ENCODE measurements at places on chromosomes 4 and X.

DNA sequence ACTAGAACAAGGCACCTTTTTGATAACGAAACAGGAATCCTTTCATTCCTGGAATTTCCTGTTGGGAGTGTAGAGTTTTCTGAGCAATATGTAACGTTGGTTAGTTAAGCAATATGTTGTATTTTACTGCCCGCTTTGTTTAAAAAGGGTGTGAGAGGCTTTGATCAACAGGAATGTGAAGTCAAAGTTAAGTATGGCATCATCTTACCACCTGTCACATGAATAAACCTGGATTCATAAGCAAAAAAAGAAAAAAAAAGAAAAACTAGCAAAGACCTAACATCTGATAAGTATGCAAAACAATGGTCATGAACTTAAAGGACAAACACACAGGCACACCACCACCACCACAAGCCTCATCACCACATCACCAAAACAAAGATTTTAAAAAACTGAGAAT is 7.1 kb upstream of the CXCL5 start:
- no peak for DNase-seq

- DNase-seq = no peak
Measured at GRCh38 chrX:15504661-15505060, 4.1 kb downstream of the BMX start.

DNA sequence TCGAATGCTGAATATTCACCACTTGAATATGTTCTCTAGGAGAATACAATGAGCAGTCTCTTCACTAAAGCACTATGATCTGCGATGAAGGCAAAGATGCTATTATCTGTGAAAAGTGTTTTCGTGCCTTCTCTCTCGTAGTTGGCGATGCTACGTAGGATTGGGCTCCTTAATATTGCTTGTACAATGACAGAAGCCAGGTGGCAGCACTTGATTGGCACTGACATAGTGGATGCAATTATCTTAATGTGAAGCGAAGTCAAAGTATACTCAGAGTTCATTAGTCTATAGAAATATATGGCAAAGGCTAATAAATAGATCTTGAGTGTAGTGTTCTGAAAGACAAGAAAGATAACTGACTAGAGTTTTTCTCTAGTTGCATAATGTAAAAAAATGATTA is 1135.7 kb upstream of the AGA start:
- DNase-seq = no peak

DNA sequence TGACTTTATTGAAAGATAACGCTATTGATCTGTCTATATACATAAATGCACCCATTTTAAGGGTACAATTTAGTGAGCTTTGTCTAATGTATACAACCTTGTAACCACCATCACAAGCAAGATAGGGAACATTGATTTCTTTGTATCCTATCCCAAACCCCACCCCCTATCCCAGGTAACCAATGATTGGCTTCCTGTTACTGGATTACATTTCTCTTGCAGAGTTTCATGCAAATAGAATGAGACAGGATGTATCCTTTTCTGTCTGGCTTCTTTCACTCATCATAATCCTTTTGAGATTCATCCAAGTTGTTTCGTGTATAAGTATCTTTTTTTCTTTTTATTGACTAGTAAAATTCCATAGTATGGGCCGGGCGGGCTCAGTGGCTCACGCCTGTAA is 1.6 kb upstream of the GRIPAP1 start:
- DNase-seq = no peak

DNA sequence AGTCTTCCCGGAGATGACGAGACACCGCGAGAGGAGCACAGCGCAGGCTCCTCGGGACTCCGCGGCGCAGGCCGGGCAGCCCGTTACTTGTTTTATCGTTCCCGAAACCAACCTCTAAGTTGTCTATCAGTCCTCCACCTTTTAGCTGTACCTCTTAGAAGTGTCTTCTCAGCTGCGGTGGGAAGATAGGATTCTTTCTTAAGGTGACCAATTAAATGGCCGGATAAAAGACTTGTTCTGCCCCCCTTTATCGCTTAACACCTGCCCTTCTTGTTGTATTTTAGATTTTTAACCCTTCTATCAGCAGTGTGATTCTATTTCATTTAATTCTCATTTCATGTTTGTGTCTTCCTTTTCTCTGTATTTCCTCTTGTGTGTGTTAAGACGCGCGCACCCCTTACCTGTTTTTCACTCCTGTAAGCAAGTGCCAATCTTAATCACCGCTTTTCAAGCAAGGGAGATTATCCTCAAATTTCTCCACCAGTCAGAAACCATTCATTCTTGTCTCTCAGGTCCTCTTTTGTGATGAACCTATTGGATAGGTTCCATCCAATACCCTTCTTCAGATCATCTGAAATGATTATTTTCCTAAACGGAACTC is at the start of gene SLC9B2:
TSS of gene SLC9B2 (minus strand) at position 15 of the 601 bp plus-strand sequence. CDS start 9,211 bp downstream, outside the sequence.
- DNase-seq = no peak

GRCh38 chr4:8185295-8185694 is 13.8 kb upstream of the SH3TC1 start:
- no peak for DNase-seq

DNA sequence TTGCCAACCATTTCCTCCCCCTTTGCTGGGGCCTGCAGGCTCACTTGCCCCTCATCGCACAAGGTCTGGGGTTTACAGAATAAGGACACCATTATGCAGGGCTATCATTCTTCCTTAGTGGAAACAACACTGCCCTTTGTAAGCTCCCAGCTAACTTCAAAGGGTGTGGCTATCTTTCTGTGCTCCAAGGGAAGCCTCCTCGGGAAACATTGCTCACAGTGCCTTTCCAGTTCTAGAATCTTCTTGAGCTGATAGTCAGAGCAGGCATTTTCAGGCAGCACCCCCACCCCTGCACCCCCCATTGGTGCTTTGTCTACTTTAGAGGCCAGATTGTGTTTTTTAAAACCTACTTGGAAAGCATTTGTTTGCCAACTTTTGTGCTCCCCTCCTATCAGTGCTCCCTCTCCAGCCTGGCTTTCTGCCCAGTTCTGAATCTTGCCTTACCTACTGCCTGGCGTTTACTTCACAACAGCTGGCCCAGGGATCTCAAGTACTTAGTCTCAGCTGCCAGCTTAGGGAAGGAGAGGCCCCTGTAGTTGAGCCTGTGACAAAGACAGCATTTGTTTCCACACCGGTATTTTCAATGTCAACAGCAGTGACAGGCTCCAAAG is 53.5 kb downstream of the PLAC1 start:
- DNase-seq = no peak

- no peak for DNase-seq
Measured at GRCh38 chrX:65203545-65203944, 227.3 kb upstream of the ZC4H2 start.

DNA sequence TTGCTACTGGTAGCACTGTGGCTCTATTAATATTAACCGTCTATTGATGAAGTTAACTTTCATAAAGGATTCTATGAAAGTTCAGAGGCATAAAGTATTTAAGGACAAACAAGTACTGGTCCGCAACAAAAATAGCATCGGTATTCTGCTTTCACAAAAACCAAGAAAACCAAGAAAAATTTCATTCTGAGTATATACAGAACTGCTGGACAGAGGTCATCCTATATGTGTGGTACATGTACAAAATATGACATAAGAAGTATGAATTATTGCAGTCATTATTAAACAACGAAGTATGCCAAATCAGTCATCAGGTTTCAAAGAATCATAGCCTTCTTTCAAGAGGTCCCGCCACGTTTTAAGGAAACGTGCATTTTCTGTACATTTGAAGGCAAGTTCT is 2.4 kb downstream of the C4orf46 start:
- no peak for DNase-seq

DNA sequence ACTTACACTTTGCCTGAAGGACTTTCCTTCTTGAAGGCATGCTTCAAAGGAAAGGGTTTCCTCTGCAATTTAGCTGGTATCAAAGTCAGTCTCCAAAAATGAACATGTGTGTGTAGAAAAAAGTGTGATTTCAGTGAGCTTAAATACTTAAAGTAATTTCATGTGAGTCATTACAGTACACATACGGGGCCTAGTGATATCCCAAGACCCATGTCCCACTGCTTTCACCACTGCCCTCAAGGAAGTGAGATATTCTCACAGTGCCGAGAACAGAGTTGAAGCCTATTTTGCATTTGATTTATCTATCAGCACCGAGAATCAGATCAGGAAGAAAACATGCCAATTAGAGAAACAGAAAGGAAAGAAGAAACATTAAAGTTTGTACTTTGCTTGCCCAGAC is 61.0 kb downstream of the CHST7 start:
- no peak for DNase-seq

DNA sequence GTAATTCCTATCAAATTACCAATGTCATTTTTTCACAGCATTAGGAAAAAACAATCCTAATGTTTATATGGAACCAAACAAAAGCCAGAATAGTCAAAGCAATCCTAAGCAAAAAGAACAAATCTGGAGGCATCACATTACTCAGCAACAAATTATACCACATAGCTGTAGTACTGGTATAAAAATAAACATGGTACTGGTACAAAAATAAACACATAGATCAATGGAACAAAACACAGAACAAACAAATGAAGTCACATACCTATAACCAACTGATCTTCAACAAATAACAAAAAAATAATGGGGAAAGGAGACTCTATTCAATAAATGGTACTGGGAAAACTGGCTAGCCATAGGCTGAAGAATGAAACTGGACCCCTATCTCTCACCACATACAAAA is 37.4 kb downstream of the PPA2 start:
- DNase-seq = no peak

- DNase-seq = no peak
Measured at GRCh38 chr4:174403177-174403543, 119.1 kb downstream of the HPGD start.

GRCh38 chrX:2828959-2829411 is 255 bp downstream of the GYG2 start:
- no peak for DNase-seq

DNA sequence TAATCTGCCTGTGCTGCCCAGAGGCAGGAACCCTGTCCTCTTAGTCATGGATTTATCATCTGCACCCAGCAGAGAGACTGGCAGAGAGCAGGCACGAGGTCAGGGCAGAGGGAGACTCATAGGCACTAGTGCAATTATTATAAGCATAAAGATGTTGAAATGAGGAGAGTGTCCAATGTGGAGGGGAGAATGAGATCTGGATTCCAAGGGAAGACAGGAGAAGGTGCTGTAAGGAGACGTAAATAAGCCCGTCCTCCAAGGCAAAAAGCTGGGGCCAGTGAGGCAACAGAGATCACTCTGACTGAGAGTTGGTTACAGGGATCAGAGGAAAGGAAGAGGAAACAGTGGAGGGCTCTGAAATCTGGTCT is 406.2 kb downstream of the MAPK10 start:
- DNase-seq = no peak

DNA sequence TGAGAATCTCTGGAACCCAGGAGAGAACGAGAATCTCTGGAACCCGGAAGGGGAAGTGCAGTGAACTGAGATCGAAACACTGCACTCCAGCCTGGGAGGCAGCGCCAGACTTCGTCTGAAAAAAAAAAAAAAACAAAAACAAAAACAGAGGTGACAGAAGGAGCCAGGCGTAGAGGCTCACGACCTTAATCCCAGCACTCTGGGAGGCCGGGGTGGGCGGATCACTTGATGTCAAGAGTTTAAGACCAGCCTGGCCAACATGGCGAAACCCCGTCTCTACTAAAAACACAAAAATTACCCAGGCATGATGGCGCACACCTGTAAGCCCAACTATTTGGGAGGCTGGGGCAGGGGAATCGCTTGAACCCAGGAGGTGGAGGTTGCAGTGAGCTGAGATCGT is 17.0 kb downstream of the ZNF280C start:
- DNase-seq = no peak

DNA sequence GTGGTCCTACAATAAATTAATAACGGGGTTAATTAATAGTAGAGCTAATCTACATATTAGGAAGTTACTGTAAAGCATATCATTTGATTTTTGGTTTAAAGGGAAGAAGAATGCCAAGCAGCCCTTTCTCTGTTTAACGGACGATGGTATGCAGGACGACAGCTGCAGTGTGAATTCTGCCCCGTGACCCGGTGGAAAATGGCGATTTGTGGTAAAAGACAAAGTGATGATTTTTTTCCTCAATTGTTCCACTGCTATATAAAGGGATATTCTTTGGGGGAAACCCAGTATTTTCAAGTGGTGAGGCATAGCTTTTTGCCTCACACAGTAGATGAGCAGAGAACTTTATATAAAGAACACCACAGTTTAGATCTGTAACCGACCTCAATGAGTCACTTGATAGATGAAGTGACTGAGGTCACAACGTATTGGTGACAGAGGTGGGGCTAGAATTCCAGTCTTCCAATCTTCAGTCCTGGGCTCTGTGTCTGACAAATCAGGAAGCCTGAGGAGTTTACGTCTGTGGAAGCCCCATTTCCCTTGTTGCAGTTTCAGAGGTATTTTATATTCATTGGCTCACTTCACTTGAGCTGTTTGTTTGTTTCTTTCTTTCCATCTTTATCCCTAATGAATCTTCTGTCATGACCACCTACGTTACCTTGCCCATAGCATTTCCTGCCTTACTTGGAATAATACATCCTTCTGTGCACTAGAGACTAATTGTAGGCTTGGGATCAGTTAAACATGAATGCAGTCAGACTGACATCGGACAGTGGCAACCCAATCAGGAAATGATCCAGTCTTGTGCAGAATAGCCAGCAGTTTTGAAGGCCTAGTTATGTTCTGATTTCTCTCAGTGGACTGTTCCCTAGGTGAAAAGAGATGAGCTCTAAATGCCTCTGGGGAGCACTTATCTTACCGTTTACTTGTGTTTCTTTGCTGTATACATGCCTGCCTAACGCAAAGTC is 30.1 kb downstream of the ZRSR2 start:
- DNase-seq = no peak

DNA sequence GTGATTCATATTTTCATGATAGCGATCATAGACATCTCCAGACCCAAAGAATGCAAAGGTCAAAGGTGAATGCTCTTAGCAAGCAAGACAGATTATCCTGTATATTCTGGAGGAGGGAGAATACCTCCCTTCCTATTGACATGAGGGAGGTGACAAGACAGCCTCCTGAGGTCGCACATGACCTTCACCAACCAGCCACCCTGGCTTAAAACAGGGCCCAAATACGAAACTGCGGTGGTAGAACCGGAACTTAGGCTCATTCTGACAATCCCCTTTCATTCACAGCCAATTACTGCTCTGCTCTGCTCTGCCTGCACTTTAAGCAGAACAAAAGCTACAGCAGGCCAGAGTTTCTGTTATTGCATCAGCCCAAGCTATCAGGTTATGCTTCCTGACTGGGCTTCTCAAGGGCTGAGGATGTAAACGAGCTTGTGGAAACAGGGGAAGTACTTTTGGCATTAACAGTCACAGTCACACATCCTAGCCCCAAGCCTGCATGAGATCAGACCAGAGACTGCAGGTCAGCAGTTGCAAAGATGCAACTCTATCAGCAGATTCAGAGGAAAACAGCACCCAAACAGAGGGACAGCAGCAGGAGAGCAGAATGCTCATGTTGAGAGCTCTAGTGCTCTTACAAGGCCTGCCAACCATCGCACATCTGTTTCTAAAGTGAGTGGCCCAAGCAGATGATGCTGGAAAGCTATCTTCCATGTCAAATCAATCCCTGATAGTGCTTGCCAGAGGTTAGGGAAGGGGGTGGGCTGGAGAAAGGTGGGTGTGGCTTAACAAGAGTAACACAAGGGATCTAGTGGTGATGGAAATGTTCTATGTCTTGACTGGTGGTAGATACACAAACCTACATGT is 51.3 kb upstream of the MAP3K15 start:
- DNase-seq = no peak

GRCh38 chrX:153640045-153640686 is 6.8 kb upstream of the DUSP9 start:
- DNase-seq = no peak

- no peak for DNase-seq
Measured at GRCh38 chr4:15238720-15239119, 189.1 kb upstream of the C1QTNF7 start.
